ENCODE measurements at places on chromosomes 13 and 19. TPM values are rescaled to one million over a fixed set of nuclear protein-coding genes. Genes with fewer than 3 reads are reported as not detected.

The INSR gene
- 3.9 TPM for total RNA-seq

- no peak for DNase-seq
Measured at GRCh38 chr19:52566121-52566520, 4.0 kb upstream of the ZNF701 start.

GRCh38 chr19:4728871-4729270 is 5.2 kb upstream of the DPP9 start:
- no peak for DNase-seq

DNA sequence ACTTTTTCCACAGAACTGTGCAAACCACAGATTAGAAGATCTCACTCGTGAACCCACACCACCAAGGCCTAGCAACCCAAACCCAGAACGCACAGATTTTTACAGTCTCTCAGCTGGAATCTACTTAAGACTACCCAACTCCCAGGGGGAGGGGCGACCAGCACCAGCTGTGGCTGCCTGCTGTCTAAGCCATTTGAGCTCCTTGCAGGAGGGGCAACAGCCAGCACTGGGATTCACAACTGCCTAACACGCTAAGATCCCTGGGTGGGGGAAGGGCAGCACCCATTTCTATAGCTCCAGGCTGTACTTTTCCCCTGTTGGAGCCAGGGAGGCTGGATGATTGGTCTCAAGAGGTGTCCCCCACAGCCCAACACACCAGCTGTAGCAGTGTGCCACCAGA is 368.8 kb downstream of the SUCLA2 start:
- DNase-seq: no peak

DNA sequence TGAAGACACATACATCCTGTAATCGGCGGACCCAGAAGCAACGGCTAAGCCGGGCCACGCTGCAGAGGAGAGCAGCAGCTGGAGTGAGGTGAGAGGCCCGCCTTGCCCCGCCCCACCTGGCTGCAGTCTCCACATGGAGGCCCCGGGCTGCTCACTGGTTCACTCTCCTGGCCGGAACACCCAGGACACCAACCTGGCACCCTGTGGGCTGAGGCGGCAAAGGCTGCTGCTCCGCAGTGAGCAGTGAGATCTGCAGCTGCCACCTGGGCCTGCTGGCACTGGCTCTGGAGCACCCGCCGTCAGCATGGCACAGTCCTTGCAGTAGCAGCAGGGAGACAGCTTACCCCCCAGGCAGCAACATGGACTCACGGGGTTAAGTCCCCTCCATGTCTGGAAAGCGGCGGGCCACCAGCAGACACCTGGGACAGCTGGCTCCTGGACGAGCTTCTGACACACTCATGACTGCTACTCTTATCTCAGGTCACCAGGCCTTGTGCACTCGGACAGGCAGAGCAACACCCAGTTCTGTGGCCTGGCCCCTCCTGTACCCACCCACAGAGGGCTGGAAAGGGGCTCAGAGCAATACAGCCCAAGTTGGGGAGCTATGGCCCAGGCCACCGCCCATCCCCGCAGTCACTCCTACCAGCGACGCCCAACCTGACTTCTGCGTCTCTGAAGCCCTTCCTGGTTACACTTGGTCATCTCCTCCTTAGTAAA is 13.2 kb upstream of the KPTN start:
- no peak for DNase-seq

The ZNF610 gene
- 0.15 TPM for total RNA-seq

- peak; percentile 85 for DNase-seq
Measured at GRCh38 chr19:45075301-45076028, 813 bp downstream of the ZNF296 start.

Data from MG63 (cell line).